SK-N-SH treated with all-trans-retinoic acid at 6 μM for 48 hours (cell line): ENCODE measurements at places on chromosomes 2 and 18.

- ATAC-seq: no peak
Measured at GRCh38 chr2:237737196-237737865, 61.2 kb upstream of the RBM44 start.

DNA sequence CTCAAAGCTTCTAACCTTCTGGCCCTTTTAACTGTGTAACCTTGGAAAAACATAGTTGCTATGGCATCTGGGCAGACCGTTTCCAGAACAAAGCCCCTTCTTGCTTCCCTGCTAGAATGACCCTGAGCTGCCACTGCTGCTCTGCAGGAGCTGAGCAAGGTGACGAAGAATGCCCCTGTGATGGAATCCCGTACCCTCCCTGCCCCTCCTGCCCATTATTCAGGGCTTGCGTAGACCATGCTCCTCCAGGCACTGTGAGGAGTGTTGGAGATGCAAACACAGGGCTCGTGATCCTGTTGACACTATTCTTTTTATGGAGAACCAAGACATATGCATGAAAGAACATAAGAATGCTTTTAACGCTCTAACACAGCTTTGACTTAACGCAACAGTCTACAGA, 191.1 kb downstream of the CDH2 start:
- ATAC-seq: no peak

- peak; percentile 45 for ATAC-seq
Measured at GRCh38 chr2:168730344-168730743, 72.1 kb upstream of the NOSTRIN start.

DNA sequence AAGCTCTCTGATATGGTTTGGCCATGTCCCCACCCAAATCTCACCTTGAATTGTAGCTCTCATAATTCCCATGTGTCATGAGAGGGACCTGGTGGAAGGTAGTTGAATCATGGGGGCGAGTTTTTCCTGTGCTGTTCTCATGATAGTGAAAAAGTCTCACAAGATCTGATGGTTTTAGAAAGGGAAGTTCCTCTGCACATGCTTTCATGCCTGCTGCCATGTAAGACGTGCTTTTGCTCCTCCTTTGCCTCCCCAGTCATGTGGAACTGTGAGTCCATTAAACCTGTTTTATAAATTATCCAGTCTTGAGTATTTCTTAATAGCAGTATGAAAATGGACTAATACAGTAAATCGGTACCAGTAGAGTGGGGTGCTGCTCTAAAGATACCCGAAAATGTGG, 34.9 kb downstream of the LTBP1 start:
- no peak for ATAC-seq

DNA sequence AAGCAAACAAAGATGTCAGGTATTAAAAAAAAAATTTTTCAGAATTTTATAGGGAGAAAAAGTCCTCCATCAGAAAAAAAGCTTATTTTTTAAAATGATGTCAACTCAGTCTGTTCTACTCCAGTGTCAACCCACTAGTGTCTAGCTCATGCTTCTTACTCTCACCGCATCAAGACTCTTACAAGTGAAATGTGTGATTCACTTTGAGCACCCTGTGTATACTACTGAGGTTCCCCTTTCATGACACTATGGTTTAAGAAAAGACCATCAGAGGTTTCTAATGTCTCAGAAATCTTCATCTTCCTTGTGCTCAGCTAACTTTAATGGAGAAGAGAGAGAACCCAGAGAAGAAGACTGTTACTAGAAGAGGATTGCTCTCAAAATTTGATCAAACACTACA, 43.4 kb downstream of the FEZ2 start:
- peak; percentile 5; the same call in 1 of the 3 replicates for ATAC-seq
